Renal pelvis (tissue), 12 donors: ENCODE measurements at places on chromosomes 5 and 9. TPM values are rescaled to one million over a fixed set of nuclear protein-coding genes. Genes with fewer than 3 reads are reported as not detected.

UNC5A gene
- polyA plus RNA-seq, result 0.34 TPM

- peak; percentile 67 for DNase-seq
Observed at GRCh38 chr5:923281-923873, 30.7 kb downstream of the TRIP13 start.

DNA sequence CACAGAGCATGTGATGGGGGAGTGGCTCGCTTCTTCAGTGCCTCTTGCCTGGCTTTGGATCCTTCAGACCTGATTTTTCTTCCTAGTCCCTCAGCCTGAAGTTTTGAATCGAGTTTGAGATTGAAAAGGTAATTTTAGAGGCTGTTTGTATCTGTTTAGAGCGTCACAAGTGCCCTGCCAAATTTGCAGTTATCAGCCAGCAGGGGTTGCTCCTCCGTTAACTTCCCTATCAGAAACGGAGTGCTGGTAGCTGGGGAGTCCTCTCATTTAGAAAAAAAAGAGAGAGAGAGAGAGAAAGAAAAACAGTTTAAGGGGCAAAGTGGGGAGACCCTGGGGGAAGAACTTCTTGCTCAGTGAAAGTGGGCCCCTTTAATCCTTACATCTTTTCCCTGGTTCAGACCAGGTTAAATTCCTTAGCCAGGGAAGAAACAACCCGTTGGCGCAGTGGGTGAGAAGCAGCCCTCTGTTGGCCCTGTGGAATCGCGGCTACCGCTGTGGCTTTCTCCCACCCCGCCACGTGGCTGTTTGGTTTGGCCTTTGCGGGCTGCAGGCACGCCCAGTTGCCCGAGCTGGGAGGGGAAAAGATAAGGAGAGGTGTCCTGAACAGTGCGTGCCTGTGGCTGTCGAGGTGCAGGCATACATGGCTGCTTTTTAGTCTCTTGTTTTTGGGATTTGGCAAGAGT is 576.7 kb upstream of the ACO1 start:
- DNase-seq, result no peak

DNA sequence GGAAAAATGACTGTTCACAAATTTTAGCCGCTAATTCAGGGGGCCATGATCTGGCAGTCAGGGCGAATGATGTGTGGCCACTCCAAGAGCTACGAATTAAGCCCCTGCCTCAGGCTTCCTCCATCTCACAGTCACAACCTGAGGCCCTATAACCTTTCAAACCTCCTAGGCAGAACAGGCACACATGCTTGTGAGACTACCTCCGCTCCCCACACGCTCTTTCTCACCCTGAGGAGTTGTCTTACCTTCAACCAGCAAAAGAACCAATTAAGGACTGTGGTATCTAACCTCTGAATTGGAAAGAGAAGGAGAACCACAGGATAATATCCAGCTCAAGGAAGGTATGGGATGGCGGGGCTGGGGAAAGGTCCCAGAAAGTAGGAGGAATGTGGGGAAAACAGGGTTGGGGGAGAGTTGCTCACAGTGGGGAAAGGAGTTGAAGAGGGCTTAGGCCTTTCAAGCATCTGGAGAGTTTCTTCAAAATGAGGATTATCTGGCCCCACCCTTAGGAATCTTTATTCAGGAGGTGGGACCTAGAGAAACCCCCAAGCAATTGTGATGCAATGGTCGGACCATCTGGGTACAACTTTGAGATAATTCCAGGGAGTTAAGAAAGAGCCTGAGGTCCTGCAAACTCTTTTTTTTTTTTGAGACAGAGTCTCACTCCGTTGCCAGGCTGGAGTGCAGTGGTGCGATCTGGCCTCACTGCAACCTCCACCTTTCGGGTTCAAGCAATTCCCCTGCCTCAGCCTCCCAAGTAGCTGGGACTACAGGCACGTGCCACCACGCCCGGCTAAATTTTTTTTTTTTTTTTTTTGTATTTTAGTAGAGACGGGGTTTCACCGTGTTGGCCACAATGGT is 5.5 kb downstream of the PCDH1 start:
- DNase-seq, result no peak

DNA sequence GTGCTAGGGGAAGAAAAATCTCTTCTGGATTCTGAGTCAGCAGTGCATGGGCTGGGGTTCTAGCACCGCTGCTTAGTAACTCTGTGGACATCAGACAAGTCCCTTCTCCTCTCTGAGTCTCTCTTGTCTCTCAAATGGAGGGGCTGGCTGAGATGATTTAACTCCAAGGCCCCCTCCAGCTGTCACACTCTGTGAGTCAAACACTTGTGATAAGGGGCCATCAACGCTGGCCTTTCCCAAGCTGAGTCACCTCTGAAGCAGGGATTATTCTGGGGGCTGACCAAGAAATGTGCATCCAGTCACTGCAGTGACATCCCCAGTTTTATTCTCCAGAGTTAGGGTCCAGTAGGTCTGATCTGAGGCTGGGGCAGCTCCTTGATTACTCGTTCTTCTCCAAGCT is 110.4 kb upstream of the ZNF462 start:
- DNase-seq, result no peak

- no peak for DNase-seq
Observed at GRCh38 chr5:96714450-96714849, 52.3 kb downstream of the CAST start.
